Breast epithelium (tissue), 4 donors: ENCODE measurements at places on chromosomes 11 and 22. TPM values are rescaled to one million over a fixed set of nuclear protein-coding genes. Genes with fewer than 3 reads are reported as not detected.

GRCh38 chr22:17281026-17281425 is 61.8 kb upstream of the ADA2 start:
- DNase-seq, result no peak

- peak; percentile 57 for DNase-seq
These were observed 4.9 kb downstream of the APOL3 start for GRCh38 chr22:36155702-36156101.

GRCh38 chr22:44729391-44730021 is 22.9 kb upstream of the ARHGAP8 start:
- no peak for DNase-seq

DNA sequence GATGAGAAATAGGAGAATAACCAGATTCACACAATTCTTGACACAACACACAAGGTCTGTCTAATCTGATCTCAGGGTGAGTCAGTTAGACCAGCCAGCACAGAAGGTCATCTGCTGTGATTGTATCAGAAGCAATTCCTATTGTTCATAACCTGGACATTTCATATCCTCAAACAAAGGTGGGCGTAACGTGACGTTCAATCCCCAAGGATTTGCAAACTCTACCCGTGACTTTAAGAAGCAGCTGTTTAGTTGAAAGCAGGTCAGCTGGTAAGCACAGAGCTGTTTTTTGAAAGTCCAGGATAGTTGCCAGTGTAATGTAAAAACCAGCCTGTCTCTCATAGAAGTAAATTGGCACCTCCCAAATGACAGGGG is 385.1 kb downstream of the DCDC1 start:
- DNase-seq, result no peak

DNA sequence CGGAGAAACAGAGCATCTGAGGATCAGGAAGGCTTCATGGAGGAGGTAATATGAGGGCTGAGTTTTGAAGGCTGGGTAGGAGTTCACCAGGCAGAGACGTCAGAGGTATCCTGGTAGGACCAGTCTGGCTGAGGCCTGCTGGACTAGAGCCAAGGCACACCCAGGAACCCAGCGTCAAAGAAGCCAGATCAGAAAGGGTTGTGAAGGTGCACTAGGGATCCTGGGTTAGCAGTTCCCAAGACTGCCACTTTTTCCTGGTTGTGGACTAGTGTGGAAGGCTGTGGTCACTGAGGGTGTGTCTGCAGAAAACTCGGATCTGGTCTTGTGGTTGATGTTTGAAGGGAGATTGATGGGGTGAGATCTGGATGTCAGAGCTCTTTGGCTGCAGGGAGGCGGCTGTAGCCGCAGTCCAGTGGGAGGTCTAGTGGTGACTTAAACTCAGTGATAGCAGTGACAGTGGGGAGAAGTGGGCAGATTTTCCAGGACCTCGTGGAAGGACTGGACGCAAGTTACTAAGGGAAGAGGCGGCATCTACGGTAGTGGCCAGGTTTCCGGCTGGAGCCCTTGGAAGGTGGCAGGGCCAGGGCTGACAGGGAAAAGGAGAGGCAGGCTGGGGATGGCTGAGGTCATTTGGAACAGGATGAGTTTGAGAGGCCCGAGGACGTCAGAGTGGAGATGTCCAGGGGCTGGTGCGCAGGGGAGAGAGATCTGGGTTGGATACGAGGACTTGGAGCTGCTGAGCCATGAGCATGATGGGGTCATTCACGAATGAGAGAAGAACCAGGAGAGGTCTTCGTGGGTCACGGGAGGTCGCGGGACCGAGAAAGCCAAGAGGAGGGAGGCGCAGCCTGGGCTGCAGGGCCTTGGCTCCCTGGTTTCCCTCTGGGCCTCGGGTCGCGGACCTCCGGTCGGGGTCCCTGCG is 10.9 kb downstream of the RELA start:
- DNase-seq, result peak; percentile 67

- DNase-seq, result no peak
These were observed 173.2 kb downstream of the MN1 start for GRCh38 chr22:27628341-27628740.

GRCh38 chr11:87323899-87324298 is 286.2 kb downstream of the TMEM135 start:
- no peak for DNase-seq

- DNase-seq, result peak; percentile 80
These were observed 7.6 kb downstream of the SLC39A13 start for GRCh38 chr11:47415949-47416472.

DNA sequence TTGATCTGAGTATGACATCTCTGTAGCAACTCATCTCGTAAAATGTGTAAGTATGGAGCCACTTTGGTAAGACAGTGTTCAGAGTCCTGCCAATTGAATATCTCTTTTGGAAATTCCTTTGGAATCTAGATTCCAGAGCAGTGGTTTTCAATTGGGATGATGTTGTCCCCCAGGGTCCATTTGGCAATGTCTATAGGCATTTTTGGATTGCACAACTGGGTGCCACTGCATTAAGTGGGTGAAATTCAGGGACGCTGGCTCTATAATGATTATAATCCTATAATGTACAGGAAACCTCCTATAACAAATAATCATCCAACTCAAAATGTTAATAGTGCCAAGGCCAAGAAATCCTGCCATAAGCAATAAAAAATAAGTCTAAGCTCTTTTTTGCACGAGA is 404.8 kb upstream of the RAG2 start:
- DNase-seq, result no peak

DNA sequence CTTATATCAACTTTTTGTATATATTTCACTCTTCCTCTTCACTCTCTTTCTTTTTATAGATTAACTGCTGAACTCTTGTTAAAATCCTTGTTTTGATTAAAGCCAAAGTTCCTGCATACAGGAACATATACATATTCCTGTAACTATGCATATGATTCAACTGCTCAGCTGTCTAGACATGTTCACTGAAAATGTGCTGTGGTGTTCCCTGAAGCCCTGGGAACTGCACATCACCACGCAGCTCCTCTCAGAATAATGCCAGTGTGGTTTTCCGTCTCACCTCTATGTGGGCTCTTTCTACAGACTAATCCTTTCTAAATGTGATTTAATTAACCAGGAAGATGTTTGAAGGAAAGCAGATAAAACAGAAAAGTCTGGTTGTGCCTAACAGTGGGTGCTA is 25.6 kb upstream of the MMP12 start:
- no peak for DNase-seq

Gene ADAMTS15
- 22.6 TPM for total RNA-seq

Gene TYR
- not detected for total RNA-seq

Gene KBTBD4
- total RNA-seq, result 31.5 TPM

Gene TBX10
- not detected for total RNA-seq

Gene C11orf97
- total RNA-seq, result not detected
